Adrenal gland (tissue), 19 donors: ENCODE measurements at places on chromosomes 13 and 19. TPM values are rescaled to one million over a fixed set of nuclear protein-coding genes. Genes with fewer than 3 reads are reported as not detected.
A peak's percentile ranks its signal among the peaks of the same experiment; 100 is the strongest.

DNA sequence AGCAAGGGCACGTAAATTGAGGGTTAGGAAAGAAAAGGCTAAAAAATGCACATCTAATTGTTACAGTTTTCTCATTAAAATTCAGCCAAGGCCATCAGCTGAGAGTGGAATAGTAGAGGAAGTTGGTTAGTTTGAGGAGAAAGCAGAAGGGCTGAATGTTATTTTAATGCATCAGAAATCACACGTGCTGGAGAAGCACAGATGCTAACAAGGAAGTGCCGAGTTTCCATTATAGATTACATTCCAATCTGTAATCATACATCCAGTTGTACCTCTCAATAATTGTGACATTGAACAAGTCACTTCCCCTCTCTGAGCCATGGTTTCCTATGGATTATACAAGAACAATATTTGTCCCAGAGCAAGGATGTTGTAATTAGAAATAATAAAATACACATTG, 25.1 kb downstream of the FPR3 start:
- no peaks in the 10 kb centered on the region for H3K4me1 ChIP-seq
- H3K27ac ChIP-seq: no peak overlapping the region
- H3K4me3 ChIP-seq: no peak overlapping the region
- DNase-seq: no peak

- no peaks in the 10 kb centered on the region for H3K36me3 ChIP-seq
- H3K4me1 ChIP-seq: peaks cover 27% of the 10 kb centered on the region
- peak; percentile 97 for DNase-seq
- no peaks in the 10 kb centered on the region for H3K27me3 ChIP-seq
- peak overlapping the region; percentile 82 for H3K27ac ChIP-seq
Observed at GRCh38 chr13:48749699-48750473, 96.2 kb downstream of the CYSLTR2 start.

DNA sequence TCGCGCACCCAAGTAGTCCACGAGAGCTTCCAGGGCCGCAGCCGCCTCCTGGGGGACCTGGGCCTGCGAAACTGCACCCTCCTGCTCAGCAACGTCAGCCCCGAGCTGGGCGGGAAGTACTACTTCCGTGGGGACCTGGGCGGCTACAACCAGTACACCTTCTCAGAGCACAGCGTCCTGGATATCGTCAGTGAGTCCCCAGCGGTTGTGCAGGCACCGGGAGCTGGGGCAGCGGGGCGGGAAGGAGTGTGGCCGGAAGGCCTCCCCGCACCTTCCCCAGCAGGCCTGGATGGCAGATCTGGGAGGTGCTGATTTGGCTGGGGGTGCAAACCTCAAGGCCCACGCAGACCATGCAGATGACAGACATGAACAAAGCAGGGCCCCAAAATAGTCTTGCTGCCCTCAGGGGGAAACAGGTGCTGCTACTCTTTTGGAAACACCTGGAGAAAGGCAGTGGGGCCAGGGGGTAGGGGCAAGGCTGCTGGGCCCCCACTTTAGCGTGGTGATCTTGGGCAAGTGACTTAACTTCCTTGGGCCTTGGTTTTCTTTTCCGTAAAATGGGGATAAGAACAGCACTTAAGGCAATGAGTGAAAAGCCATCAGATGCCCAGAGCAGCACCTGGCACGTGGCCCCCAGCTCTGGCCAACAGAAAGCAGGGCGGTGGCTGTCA, 4.0 kb downstream of the MAG start:
- H3K4me1 ChIP-seq: no peaks in the 10 kb centered on the region
- H3K36me3 ChIP-seq: no peaks in the 10 kb centered on the region
- H3K27ac ChIP-seq: no peak overlapping the region
- H3K4me3 ChIP-seq: no peak overlapping the region
- H3K27me3 ChIP-seq: no peaks in the 10 kb centered on the region
- no peak for DNase-seq

GRCh38 chr13:98468361-98468760, 108.5 kb downstream of the STK24 start:
- no peaks in the 10 kb centered on the region for H3K36me3 ChIP-seq
- H3K4me3 ChIP-seq: no peak overlapping the region
- H3K4me1 ChIP-seq: no peaks in the 10 kb centered on the region
- DNase-seq: no peak
- H3K27me3 ChIP-seq: no peaks in the 10 kb centered on the region

- H3K4me3 ChIP-seq: no peak overlapping the region
- no peak overlapping the region for H3K27ac ChIP-seq
- H3K36me3 ChIP-seq: no peaks in the 10 kb centered on the region
- peaks cover 58% of the 10 kb centered on the region for H3K27me3 ChIP-seq
- no peaks in the 10 kb centered on the region for H3K4me1 ChIP-seq
- DNase-seq: no peak
Observed at GRCh38 chr19:6587093-6587820, 3.7 kb downstream of the CD70 start.

GRCh38 chr13:44435919-44436510, 62.4 kb downstream of the SERP2 start:
- H3K4me1 ChIP-seq: peaks cover 37% of the 10 kb centered on the region
- DNase-seq: no peak
- peak overlapping the region; percentile 76 for H3K27ac ChIP-seq
- peaks cover 19% of the 10 kb centered on the region for H3K36me3 ChIP-seq
- H3K27me3 ChIP-seq: no peaks in the 10 kb centered on the region
- peak overlapping the region; percentile 85 for H3K4me3 ChIP-seq

DNA sequence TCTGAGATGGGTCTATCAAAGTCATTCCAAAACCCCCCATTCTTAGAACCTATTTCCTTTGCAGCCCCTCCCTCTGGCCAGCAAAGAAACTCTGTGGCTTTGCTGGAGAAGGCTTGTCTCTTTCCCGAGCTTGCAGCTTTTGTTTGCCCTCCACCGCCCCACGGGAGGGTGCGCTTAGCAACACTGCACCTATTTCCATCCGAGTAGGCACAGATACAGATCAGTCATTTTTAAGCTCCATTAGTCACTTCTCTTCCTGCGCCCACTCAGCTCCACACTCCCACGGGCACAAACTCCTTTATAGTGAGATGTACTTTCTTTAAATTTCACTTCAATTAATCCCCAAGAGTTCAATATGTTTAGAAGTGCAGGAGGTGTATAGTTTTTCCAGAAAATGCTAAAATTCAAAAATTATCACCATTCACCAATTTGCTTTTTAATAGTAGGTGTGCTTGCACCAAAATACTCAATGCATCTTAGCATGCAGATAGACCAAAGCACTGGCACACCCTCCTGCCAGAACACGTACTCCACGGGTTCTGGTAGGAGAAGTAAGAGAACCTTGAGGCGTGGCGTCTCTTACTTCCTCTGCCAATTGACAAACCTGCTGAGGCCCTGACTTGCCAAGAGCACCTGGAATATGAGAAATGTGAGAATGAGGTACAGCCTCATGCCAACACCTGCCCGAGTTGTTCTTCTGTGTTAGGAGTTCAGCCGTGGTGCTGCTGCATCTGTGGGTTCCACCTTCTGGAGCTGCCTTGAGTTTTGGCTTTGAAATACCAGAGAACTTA, 183.7 kb downstream of the TEX29 start:
- no peaks in the 10 kb centered on the region for H3K27me3 ChIP-seq
- H3K27ac ChIP-seq: no peak overlapping the region
- DNase-seq: no peak

GRCh38 chr19:16038196-16038695, 38.0 kb upstream of the TPM4 start:
- no peak overlapping the region for H3K4me3 ChIP-seq
- no peaks in the 10 kb centered on the region for H3K36me3 ChIP-seq
- no peaks in the 10 kb centered on the region for H3K4me1 ChIP-seq

- H3K4me3 ChIP-seq: no peak overlapping the region
- H3K27ac ChIP-seq: no peak overlapping the region
- no peaks in the 10 kb centered on the region for H3K27me3 ChIP-seq
- no peaks in the 10 kb centered on the region for H3K36me3 ChIP-seq
- no peak for DNase-seq
Observed at GRCh38 chr13:42644841-42645240, 70.9 kb downstream of the TNFSF11 start.

- H3K27me3 ChIP-seq: no peaks in the 10 kb centered on the region
- H3K36me3 ChIP-seq: no peaks in the 10 kb centered on the region
- peaks cover 27% of the 10 kb centered on the region for H3K4me1 ChIP-seq
- H3K4me3 ChIP-seq: no peak overlapping the region
Observed at GRCh38 chr19:16611121-16611520, 16.9 kb downstream of the MED26 start.

DNA sequence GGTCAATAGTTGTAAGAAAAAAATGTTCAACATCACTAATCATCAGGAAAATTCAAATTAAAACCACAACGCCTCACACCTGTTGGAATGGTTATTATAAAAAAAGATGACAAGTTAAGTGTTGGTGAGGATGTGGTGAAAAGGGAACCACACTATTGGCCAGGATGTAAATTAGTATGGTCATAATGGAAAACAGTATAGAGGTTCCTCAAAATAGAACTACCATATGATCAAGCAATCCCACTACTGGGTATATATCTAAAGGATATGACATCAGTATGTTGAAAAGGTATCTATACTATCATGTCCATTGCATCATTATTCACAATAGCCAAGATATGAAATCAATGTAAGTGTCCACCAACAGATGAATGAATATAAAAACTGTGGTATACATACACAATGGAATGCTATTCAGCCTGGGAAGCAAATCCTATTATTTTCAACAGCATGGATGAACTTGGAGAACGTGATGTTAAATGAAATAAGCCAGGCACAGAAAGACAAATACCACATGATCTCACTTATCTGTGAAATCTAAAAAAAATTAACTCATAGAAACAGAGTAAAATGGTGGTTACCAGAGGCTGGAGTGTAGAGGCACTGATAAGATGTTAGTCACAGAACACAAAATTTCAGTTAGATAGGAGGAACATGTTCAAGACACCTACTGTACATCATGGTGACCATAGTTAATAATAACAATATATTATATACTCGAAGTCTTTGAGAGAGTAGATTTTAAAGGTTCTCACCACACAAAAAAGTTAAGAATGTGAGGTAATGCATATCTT, 56.6 kb downstream of the TBC1D4 start:
- H3K4me3 ChIP-seq: no peak overlapping the region
- no peak for DNase-seq
- no peaks in the 10 kb centered on the region for H3K36me3 ChIP-seq
- H3K27me3 ChIP-seq: no peaks in the 10 kb centered on the region
- H3K27ac ChIP-seq: no peak overlapping the region
- H3K4me1 ChIP-seq: no peaks in the 10 kb centered on the region

GRCh38 chr13:37729876-37730275, 131.3 kb upstream of the POSTN start:
- DNase-seq: no peak
- H3K27ac ChIP-seq: no peak overlapping the region
- no peaks in the 10 kb centered on the region for H3K27me3 ChIP-seq

GRCh38 chr13:67071918-67072598, 158.1 kb downstream of the PCDH9 start:
- DNase-seq: no peak
- no peaks in the 10 kb centered on the region for H3K4me1 ChIP-seq
- H3K27me3 ChIP-seq: no peaks in the 10 kb centered on the region

GRCh38 chr19:33683881-33684537, 62.3 kb downstream of the CHST8 start:
- H3K27me3 ChIP-seq: peaks cover 16% of the 10 kb centered on the region
- no peaks in the 10 kb centered on the region for H3K36me3 ChIP-seq
- DNase-seq: peak; percentile 58
- H3K27ac ChIP-seq: no peak overlapping the region

DNA sequence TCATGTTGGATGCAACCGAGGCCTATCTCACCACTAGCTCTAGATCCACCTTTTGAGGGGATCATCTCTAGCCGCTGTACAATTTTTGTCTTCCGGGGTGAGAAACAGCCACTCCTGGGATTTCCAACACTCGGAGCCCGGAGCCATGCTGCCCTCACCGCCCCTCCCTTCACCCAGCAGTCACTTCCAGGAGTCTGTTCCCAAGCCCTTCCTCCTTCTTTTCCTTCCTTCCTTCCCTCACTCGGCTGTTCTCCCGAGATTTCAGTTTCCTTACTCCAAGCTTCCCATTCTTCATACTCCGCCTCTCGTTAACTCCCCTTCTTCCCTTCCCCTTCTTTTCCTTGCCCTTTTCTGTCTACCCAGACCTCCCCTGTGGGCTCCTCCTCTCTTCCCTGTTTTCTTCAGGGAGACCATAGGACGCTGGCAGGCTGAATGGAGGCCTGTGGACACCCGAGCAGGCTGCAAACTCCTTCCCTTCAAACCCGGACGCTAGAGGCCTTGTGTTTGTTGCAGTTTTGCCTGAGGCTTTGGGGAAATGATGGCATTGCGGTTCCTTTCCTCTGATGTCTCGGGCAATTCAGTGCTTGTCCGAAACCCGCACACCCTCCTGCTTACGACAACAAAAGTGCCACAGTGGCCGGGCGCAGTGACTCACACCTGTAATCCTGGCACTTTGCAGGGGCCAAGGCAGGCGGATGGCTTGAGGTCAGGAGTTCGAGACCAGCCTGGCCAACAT, 96.0 kb downstream of the CAB39L start:
- H3K27ac ChIP-seq: no peak overlapping the region
- peaks cover 9% of the 10 kb centered on the region for H3K36me3 ChIP-seq
- H3K4me1 ChIP-seq: peaks cover 21% of the 10 kb centered on the region
- H3K4me3 ChIP-seq: no peak overlapping the region
- DNase-seq: no peak
- H3K27me3 ChIP-seq: no peaks in the 10 kb centered on the region

DNA sequence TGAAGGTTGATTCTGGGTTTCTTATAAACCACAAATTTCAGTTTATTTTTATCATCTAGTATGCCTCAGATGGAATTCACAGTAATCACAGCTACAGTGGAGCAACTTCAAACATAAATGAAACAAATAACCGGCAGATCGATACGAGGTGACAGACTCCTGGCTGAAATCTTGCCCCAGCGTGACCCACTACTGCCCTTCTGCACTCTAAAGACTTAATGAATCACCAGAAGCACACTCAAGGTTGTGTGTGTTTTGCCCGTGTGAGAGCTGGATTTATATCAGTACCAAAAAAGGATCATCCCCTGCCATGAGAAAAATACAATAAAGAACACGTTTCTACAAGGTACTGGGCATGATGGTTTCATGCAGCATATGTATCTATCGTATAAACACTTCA, 161.7 kb downstream of the KLF12 start:
- no peaks in the 10 kb centered on the region for H3K27me3 ChIP-seq
- H3K36me3 ChIP-seq: no peaks in the 10 kb centered on the region
- no peak overlapping the region for H3K4me3 ChIP-seq
- H3K27ac ChIP-seq: no peak overlapping the region
- DNase-seq: no peak

- peak overlapping the region; percentile 90 for H3K27ac ChIP-seq
- peak; percentile 41 for DNase-seq
- no peaks in the 10 kb centered on the region for H3K36me3 ChIP-seq
Observed at GRCh38 chr19:11737964-11738745, 591 bp downstream of the ZNF823 start.

GRCh38 chr13:80337288-80338081, 3.4 kb downstream of the SPRY2 start:
- H3K4me1 ChIP-seq: no peaks in the 10 kb centered on the region
- H3K36me3 ChIP-seq: peaks cover 11% of the 10 kb centered on the region
- no peak overlapping the region for H3K4me3 ChIP-seq

The IL4I1 gene
- total RNA-seq: 0.33 TPM

The SIGLEC12 gene
- total RNA-seq: 0.61 TPM

The ERICH4 gene
- total RNA-seq: not detected

The ZNF773 gene
- 14.9 TPM for total RNA-seq

The MAP4K1 gene
- total RNA-seq: 4.3 TPM
